A549 (cell line): ENCODE measurements at places on chromosomes 4 and X. TPM values are rescaled to one million over a fixed set of nuclear protein-coding genes. Genes with fewer than 3 reads are reported as not detected.
A peak's percentile ranks its signal among the peaks of the same experiment; 100 is the strongest.

DNA sequence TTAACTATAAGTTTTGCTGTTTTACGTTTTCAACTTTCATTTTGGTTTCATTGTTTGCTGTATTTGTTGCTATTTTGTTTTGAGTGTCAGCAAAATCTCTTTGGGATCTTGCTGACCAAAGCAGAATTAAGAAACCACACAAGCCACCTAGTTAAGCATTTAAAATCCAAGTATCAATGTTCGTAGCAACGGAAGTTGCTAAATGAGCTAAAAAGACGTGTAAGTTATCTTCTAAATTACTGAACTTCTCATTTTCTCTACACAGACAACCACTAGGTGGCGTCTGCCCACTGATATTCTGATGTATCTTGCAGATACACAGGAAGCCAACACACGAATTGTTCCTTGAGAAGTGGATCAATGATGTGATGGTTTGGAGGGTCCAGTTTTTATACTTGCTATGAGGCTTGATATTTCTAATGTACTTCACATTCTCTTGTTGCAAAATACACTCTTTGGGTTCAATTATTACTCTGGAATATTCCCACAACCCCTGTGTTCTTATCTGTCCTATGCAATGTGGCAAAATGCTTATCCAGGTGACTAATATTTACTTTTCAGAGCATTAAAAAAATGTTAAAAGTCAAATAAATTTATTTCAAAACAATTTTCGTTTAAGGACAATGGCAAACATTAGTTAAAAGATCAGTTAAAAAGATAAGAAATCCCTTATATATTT is 250.5 kb downstream of the TECRL start:
- DNase-seq: peak; percentile 67

- no peak for DNase-seq
Observed at GRCh38 chrX:143669395-143669794, 33.5 kb upstream of the SLITRK4 start.

DNA sequence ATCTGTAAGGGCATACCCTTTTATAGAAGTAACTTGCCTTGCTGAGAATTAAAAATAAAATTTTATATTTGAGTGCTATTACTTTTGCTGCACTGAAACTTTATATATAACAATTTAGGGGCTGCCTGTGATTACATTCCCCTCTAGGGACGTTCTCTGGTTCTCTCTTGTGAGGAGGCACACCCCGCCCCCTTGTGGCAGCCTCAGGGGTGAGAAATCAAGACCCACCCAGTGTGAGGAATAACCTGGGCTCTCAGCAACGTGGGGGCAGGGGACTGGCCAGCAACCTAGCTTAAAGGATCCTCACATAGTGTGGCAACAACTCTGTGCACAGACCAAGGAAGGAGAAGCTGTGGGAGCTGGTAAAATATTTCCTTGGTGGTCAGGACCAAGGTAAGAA is 43.7 kb downstream of the MAGEA9 start:
- DNase-seq: no peak

- DNase-seq: no peak
Observed at GRCh38 chr4:119735165-119735651, 106.6 kb upstream of the PDE5A start.

GRCh38 chr4:140330311-140330900 is 43.0 kb upstream of the SCOC start:
- DNase-seq: peak; percentile 18

DNA sequence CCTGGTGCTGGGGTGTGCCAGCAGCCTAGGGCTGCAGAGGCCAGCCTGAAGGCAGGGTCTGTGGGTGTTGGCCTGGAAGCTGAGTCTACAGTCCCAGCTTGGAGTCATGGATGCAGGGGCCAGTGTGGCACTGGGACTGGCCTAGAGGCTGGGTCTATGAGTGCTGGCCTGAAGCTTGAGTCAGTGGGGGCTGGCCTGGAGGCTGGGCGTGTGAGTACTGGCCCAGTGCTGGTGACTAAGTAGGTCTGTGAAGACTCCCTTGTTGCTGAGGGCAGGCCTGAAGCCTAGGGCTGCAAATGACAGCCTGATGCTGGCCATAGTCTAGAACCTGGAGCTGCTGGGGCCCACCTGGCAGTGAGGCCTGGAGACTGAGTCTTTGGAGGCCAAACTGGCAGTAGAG is 31.3 kb upstream of the ALG13 start:
- no peak for DNase-seq

GRCh38 chr4:123050018-123050417 is 127.6 kb upstream of the NUDT6 start:
- DNase-seq: no peak

DNA sequence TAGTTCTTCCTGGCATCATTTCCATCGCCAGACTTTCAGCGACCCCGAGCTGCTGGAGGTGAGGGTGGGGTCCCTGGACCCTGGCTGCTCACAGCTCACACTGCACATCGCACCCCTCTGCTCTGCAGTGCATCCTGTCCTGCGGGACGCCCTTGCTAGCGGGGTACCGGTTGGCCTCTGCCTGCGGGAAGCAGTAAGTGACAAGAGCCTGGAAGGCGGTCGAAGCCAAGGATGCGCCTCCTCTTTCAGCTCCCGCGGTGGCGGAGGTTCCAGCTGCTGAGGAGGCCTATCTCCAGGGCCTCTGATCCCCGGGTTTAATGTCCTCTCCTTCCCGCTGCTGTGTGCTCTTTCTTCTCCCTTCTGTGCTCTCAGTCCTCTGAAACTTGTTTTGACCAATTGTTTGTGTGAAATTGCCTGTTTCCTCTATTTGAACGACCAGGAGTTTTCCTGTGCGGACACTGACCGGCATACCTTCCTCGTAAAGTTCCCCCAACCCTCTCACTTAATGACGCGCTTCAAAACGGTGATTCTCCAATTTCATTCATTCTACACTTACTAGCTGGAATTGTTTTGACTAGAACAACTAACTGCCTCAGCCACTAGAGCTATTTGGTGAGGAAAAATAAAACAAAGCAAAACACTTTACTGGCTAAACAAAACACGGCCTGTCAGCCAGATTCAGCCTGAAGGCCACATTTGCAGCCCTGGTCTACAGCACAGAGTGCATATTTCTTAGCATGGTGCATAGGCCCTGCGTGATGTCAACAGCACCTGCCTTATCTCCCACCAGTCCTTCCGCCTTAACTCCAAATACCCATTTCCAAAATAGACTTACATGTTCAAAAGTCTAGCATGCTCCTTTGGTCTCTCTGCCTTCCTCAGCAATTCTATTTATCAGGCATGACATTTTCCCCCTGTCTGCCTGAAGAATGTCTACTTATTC is 28.0 kb downstream of the MGAT4D start:
- no peak for DNase-seq

Gene SUPT20HL1
- polyA plus RNA-seq: not detected in 3 replicates

Gene TLR3
- polyA plus RNA-seq: 0.09 to 0.29 TPM (median 0.16 TPM) in 3 replicates

Gene CCSER1
- not detected in 3 replicates for polyA plus RNA-seq
